ENCODE measurements at places on chromosomes 4 and X.

DNA sequence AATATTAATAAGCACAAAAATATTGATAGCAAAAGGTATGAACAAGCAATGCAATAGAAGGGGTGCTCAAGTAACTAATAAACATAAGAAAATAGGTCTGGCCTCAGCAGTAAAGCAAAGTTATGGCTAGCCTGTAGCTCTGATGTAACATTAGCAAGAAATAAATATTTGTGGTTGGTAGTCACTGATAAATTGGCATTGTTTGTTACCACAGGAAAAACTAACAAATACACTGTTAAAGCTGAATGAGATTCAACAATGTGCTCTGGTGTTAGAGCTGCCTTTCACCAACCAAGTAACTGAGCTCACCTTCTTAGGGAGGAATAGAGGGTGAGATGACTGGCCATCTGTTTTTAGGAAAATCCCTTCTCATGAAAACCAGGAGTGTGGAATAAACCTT lies 71.4 kb downstream of the AREG start:
- no peaks in the 10 kb centered on the region for H3K27me3 ChIP-seq
- H3K36me3 ChIP-seq, result no peaks in the 10 kb centered on the region
- H3K4me3 ChIP-seq, result no peak overlapping the region
- H3K27ac ChIP-seq, result no peak overlapping the region
- DNase-seq, result peak; percentile 66

DNA sequence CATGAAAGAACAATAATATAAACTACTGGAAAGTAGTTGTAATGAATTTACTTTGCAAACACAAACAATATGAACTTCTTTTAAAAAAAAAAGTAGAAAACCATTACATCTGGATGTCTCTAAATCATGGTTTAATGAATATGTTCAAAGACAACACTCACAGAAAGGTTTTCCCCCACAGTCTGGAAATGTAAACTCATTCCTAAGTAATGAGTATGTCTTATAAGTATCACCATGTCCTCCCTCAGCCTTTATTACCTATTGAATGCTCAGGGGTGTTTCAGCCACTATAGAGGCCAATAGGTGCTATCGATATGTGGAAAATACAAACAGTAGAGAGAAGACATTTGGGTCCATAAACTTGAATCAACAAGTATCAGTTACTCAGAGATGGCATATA lies 186.7 kb downstream of the PALLD start:
- peak; percentile 24 for DNase-seq
- H3K4me3 ChIP-seq, result no peak overlapping the region
- H3K4me1 ChIP-seq, result no peaks in the 10 kb centered on the region
- no peaks in the 10 kb centered on the region for H3K27me3 ChIP-seq

DNA sequence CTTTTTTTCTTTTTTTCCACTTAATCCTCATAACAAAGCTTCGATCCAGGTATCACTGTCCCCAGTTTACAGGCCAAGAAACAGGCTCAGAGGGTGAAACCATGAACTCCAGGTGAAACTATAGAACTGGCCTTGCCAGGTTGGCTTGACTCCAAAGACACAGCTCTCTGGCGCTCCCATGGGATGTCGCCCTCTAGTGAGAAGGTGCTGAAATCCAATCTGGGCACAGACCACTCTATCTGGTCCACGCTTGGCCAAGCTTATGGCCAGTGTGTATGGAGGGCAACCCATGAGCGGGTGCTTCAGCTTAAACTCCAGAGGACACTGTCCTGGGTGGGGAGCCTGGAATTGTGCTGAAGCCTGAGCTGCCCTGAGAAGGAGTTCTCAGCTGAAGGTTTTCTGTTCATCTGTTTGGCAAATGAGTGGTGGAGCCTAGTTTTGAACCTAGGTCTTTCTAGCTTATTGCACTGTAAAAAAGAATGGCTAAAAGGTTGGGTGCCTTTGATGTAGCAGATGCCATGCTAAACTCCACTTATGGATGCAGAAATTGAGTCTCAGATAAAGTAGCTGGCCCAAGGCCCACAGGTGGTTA lies 70.5 kb downstream of the SEL1L3 start:
- no peak overlapping the region for H3K4me3 ChIP-seq
- DNase-seq, result peak; percentile 23
- no peak overlapping the region for H3K27ac ChIP-seq
- H3K36me3 ChIP-seq, result no peaks in the 10 kb centered on the region

- no peaks in the 10 kb centered on the region for H3K27me3 ChIP-seq
- H3K4me3 ChIP-seq, result no peak overlapping the region
- DNase-seq, result no peak
- H3K27ac ChIP-seq, result no peak overlapping the region
These were observed 74.2 kb downstream of the TAF1 start for GRCh38 chrX:71440401-71440800.

GRCh38 chr4:10981576-10981975 lies 297.0 kb upstream of the CLNK start:
- H3K27me3 ChIP-seq, result no peaks in the 10 kb centered on the region
- no peaks in the 10 kb centered on the region for H3K4me1 ChIP-seq
- no peaks in the 10 kb centered on the region for H3K36me3 ChIP-seq
- H3K27ac ChIP-seq, result no peak overlapping the region
- no peak overlapping the region for H3K4me3 ChIP-seq
- no peak for DNase-seq

- no peak overlapping the region for H3K27ac ChIP-seq
- DNase-seq, result no peak
- H3K36me3 ChIP-seq, result no peaks in the 10 kb centered on the region
- no peak overlapping the region for H3K4me3 ChIP-seq
- H3K27me3 ChIP-seq, result no peaks in the 10 kb centered on the region
These were observed 103.6 kb upstream of the BMP3 start for GRCh38 chr4:80926891-80927290.

GRCh38 chr4:23333556-23333945 lies 556.3 kb downstream of the PPARGC1A start:
- no peaks in the 10 kb centered on the region for H3K36me3 ChIP-seq
- no peak overlapping the region for H3K4me3 ChIP-seq
- no peak for DNase-seq
- no peak overlapping the region for H3K27ac ChIP-seq
- no peaks in the 10 kb centered on the region for H3K4me1 ChIP-seq

DNA sequence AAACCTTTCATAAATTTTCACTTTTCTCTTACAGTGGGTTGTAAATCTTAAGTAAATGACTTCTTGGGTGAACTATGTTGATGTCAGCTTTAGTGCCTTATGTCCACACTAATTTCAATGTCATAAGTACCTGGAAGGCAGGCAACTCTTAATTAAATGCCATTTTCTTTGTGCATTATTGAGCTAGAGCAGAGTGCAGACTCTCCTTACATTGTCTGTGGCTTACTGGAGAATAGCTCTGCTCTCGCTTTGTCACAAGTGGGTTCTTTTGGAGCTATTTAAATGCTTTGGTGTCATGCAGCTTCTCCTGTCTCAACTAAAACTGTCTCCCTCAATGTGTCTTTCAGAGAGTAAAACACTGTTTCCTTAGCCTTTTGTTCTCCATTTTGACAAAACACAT lies 411.6 kb downstream of the STIM2 start:
- no peaks in the 10 kb centered on the region for H3K4me1 ChIP-seq
- no peak for DNase-seq
- no peak overlapping the region for H3K4me3 ChIP-seq
- H3K27ac ChIP-seq, result no peak overlapping the region

DNA sequence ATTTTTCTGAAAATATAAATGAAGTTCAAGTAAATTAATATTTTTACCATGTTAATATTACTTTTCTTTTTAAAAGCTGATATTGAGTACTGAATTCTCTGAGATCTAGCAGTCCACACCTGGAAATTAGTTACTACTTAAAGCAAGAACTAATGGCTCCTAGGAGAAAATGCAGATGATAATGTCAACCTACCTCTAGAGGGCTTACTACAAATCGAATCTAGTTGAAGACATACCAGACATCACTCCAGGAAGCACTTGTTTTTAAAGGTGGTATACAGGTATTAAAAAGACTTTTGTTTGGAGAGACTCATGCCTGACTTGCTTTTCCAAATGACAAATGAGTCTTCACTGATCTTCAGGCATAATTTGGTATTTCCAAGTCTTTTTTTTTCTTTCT lies 516.4 kb upstream of the BOD1L1 start:
- H3K4me1 ChIP-seq, result no peaks in the 10 kb centered on the region
- H3K36me3 ChIP-seq, result no peaks in the 10 kb centered on the region
- no peak overlapping the region for H3K27ac ChIP-seq
- DNase-seq, result no peak
- H3K27me3 ChIP-seq, result no peaks in the 10 kb centered on the region
